MCF 10A (cell line): ENCODE measurements at places on chromosomes 5 and 9. TPM values are rescaled to one million over a fixed set of nuclear protein-coding genes. Genes with fewer than 3 reads are reported as not detected.

GRCh38 chr5:92605591-92605990 is 975.4 kb downstream of the NR2F1-AS1 start:
- no peaks in the 10 kb centered on the region for H3K36me3 ChIP-seq
- H3K4me1 ChIP-seq = no peaks in the 10 kb centered on the region
- H3K27ac ChIP-seq = no peak overlapping the region
- no peaks in the 10 kb centered on the region for H3K27me3 ChIP-seq
- no peak for DNase-seq
- H3K4me3 ChIP-seq = no peak overlapping the region

DNA sequence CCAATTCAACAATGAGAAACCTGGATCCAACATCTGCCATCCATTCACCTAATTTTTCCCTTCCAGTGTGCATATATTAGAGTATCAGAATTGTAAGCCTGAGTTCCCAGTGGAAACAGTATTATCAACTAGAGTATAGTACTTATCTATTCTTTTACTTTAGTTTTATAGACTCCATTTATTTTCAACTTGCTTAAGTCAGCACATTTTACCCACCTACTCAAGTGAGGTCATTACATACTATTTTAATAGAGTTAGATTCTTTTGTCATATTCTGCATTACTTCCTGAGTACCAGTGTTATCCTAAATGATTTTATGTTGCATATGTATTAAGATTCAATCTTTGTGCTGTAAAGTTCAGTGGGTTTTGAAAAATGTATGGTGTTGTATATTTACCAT is 1393.3 kb downstream of the MAT2B start:
- no peaks in the 10 kb centered on the region for H3K36me3 ChIP-seq
- H3K4me1 ChIP-seq = no peaks in the 10 kb centered on the region
- no peak overlapping the region for H3K27ac ChIP-seq
- no peak for DNase-seq
- H3K4me3 ChIP-seq = no peak overlapping the region

GRCh38 chr5:115766608-115767007 is 49.9 kb downstream of the CDO1 start:
- no peaks in the 10 kb centered on the region for H3K27me3 ChIP-seq
- H3K4me3 ChIP-seq = no peak overlapping the region
- H3K36me3 ChIP-seq = no peaks in the 10 kb centered on the region
- H3K4me1 ChIP-seq = peaks cover 5% of the 10 kb centered on the region

DNA sequence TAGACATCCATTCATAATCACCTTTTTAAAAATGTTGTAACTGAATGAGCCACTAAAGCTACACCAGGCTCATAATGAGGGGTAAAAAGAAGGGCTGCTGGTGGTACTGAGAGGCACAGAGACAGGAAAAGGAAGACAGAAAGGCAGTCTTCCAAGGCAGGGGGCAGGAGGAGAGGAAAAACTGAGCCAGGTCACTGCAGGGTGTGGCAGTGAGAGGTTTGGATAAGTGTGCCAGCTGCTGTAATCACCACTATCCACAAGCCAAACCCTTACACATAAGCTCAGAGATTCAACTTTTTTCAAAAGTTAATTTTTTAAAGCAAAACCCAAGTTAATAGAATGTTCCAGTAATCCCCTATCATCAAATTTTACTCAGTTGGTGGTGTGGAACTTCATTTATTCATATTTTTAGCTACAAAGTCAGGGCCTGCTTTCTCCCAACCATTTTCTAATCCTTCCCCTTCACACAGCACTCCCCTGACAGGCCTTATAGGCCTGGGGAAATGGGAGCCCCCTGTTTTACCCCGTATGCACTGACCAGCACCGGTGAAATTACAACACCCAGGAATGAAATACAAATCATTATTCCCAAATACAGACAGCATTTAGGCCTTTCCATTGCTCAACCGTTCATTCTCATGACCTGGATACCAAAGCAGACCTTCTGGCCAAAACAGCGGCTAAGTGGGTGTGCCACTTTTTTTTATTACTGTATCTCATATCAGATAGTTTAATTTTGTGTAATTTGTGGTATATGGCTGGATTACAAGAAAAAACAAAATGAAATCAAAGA is 76.3 kb downstream of the EFNA5 start:
- peak; percentile 63 for DNase-seq
- H3K36me3 ChIP-seq = peaks cover 4% of the 10 kb centered on the region
- peak overlapping the region; percentile 57 for H3K4me3 ChIP-seq
- H3K27me3 ChIP-seq = no peaks in the 10 kb centered on the region
- H3K27ac ChIP-seq = peak overlapping the region; percentile 84
- peaks cover 25% of the 10 kb centered on the region for H3K4me1 ChIP-seq

GRCh38 chr5:168356592-168356991 is 65.1 kb downstream of the WWC1 start:
- no peak overlapping the region for H3K27ac ChIP-seq
- H3K4me1 ChIP-seq = peaks cover 13% of the 10 kb centered on the region
- DNase-seq = no peak
- no peaks in the 10 kb centered on the region for H3K27me3 ChIP-seq
- no peaks in the 10 kb centered on the region for H3K36me3 ChIP-seq

GRCh38 chr5:2489306-2489705 is 262.2 kb downstream of the IRX2 start:
- H3K4me3 ChIP-seq = no peak overlapping the region
- no peaks in the 10 kb centered on the region for H3K27me3 ChIP-seq
- H3K4me1 ChIP-seq = no peaks in the 10 kb centered on the region
- DNase-seq = no peak
- H3K36me3 ChIP-seq = no peaks in the 10 kb centered on the region
- no peak overlapping the region for H3K27ac ChIP-seq

GRCh38 chr9:93451849-93452709 is 594 bp downstream of the FAM120A start:
- H3K27me3 ChIP-seq = no peaks in the 10 kb centered on the region
- H3K4me1 ChIP-seq = peaks cover 24% of the 10 kb centered on the region
- H3K27ac ChIP-seq = peak overlapping the region; percentile 93
- peak; percentile 52 for DNase-seq

Gene CCDC192
- not detected in 2 replicates for total RNA-seq
